ENCODE measurements at places on chromosomes 1 and 21.
A peak's percentile ranks its signal among the peaks of the same experiment; 100 is the strongest.

- no peaks in the 10 kb centered on the region for H3K27me3 ChIP-seq
- peak within 1 kb of the TSS; percentile 94 for H3K4me3 ChIP-seq
- peaks cover 64% of the 10 kb centered on the region for H3K4me1 ChIP-seq
- no peaks in the 10 kb centered on the region for H3K36me3 ChIP-seq
- peak; percentile 66 for DNase-seq
Observed at GRCh38 chr1:61082311-61083012, at the start of gene NFIA. NFIA (plus strand) TSS chr1:61082561.

GRCh38 chr1:46087891-46088290 lies 44.5 kb downstream of the PIK3R3 start:
- peaks cover 2% of the 10 kb centered on the region for H3K4me1 ChIP-seq
- H3K27ac ChIP-seq: no peak overlapping the region
- no peak overlapping the region for H3K4me3 ChIP-seq
- no peaks in the 10 kb centered on the region for H3K27me3 ChIP-seq

GRCh38 chr1:47559944-47560695 lies 122.3 kb downstream of the FOXD2 start:
- H3K36me3 ChIP-seq: no peaks in the 10 kb centered on the region
- peaks cover 23% of the 10 kb centered on the region for H3K4me1 ChIP-seq
- no peak for DNase-seq
- H3K4me3 ChIP-seq: no peak overlapping the region

GRCh38 chr1:13662493-13662892 lies 37.5 kb upstream of the PRDM2 start:
- H3K36me3 ChIP-seq: peaks cover 3% of the 10 kb centered on the region
- H3K4me1 ChIP-seq: no peaks in the 10 kb centered on the region
- no peaks in the 10 kb centered on the region for H3K27me3 ChIP-seq
- no peak overlapping the region for H3K27ac ChIP-seq
- DNase-seq: no peak

GRCh38 chr21:14486869-14487268 lies 59.2 kb downstream of the SAMSN1 start:
- no peak overlapping the region for H3K4me3 ChIP-seq
- no peak for DNase-seq
- H3K4me1 ChIP-seq: peaks cover 3% of the 10 kb centered on the region
- no peaks in the 10 kb centered on the region for H3K36me3 ChIP-seq

GRCh38 chr21:45259206-45259840 lies 28.4 kb downstream of the POFUT2 start:
- no peak overlapping the region for H3K4me3 ChIP-seq
- H3K4me1 ChIP-seq: peaks cover 7% of the 10 kb centered on the region
- peaks cover 12% of the 10 kb centered on the region for H3K36me3 ChIP-seq
- peak; percentile 29 for DNase-seq
- H3K27ac ChIP-seq: no peak overlapping the region

DNA sequence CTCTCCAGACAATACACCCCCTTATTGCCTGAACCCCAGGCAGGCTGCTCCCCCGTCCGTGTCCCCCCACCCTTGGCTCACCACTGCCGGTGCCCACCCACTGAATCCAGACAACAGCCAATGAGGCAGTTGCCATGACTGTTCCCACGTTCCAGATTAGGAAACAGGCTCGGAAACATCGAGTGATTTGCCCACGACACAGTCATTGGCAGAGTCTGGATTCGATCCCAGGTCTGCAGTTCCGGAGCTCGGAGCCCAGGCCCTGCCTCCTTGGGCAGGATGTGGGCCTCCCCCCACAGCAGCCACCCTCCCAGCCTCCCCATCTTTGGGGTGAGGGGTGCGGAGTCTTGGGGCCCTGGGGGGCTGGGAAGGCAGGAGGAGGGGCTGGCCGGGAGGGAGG lies 20.3 kb upstream of the CLSTN1 start:
- H3K4me3 ChIP-seq: no peak overlapping the region
- no peak for DNase-seq
- H3K36me3 ChIP-seq: no peaks in the 10 kb centered on the region
- H3K27ac ChIP-seq: no peak overlapping the region
- peaks cover 8% of the 10 kb centered on the region for H3K4me1 ChIP-seq
- H3K27me3 ChIP-seq: no peaks in the 10 kb centered on the region

DNA sequence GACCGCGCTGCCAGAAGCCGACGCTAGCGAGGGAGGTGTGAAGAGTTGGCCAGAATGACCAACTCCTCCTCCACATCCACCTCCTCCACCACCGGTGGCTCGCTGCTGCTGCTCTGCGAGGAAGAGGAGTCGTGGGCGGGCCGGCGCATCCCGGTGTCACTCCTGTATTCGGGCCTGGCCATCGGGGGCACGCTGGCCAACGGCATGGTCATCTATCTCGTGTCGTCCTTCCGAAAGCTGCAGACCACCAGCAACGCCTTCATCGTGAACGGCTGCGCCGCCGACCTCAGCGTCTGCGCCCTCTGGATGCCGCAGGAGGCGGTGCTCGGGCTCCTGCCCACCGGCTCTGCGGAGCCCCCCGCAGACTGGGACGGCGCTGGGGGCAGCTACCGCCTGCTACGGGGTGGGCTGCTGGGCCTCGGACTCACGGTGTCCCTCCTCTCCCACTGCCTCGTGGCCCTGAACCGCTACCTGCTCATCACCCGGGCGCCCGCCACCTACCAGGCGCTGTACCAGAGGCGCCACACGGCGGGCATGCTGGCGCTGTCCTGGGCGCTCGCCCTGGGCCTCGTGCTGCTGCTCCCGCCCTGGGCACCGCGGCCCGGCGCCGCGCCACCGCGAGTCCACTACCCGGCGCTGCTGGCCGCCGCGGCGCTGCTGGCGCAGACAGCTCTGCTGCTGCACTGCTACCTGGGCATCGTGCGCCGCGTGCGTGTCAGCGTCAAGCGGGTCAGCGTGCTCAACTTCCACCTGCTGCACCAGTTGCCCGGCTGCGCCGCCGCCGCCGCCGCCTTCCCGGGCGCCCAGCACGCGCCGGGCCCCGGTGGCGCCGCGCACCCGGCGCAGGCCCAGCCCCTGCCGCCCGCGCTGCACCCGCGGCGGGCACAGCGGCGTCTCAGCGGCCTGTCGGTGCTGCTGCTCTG lies 1.2 kb downstream of the GPR88 start:
- no peaks in the 10 kb centered on the region for H3K36me3 ChIP-seq
- H3K4me1 ChIP-seq: peaks cover 16% of the 10 kb centered on the region
- no peak overlapping the region for H3K27ac ChIP-seq
- H3K27me3 ChIP-seq: peaks cover 94% of the 10 kb centered on the region
- H3K4me3 ChIP-seq: peak overlapping the region; percentile 57
- no peak for DNase-seq

DNA sequence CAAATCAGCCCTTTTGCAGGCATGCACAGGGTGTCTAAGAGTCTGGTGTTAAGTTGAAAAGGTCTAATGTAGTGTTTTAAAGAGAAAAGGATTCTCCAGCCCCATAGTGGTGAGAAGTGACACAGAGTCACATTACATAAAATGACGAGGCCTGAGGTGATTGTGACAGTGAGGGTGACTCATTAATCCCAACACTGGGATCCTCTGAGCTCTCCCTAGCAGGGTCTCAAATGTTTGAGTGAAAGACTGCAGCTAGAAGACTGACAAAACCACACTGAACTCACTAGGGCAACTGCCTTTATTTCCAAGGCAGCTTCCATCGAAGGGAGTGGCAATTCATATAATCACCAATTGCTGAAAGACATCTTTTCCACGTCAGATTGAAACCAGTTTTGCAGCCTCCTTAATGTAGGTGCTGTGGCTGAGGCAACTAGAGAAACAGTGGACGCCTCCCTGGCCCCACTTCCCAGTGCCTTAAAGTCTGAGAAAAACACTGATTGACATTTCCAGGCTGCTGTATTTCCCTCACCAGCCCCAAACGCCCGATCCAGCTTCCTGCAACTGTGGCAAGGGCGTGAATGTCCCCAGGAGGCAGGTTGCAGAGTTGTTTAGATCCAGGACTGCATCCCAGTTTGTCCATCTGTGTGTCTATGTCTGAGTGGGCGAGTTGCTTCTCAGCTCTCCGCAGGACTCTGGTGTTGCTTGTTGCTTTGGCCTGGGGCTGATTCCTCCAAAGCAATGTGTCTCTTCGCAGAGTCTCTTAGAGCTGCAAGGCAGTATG lies 81.4 kb downstream of the RUNX1 start:
- H3K4me1 ChIP-seq: peaks cover 30% of the 10 kb centered on the region
- peaks cover 5% of the 10 kb centered on the region for H3K27me3 ChIP-seq
- peak overlapping the region; percentile 64 for H3K27ac ChIP-seq
- no peak overlapping the region for H3K4me3 ChIP-seq

DNA sequence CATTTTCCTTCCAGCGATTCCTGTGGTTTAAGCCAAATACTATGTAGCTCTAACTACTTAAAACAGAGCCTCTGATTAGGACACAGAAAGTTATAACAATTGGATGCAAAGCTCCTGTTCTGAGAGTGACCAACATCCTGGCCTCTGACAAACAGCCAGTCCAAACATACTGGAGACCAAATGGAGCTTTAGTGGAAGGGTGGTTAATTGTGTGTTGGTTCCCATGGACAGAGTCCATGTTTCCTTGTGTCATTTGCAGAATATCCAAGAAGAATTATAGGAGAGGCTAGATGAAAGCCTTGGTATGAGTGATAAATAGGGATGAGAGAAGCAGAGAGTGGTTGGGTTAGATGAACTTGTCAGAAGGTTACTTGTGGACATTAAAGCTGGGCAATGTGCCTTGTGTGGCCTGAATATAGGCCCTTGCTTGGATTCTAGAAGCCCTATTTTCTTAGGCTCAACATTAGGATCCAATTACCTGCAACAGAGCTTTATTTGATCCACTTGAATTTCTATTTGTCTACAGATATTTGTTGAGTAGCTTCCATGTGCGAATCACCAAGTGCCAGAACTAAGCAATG lies 180.5 kb upstream of the GORAB start:
- no peak overlapping the region for H3K27ac ChIP-seq
- no peaks in the 10 kb centered on the region for H3K27me3 ChIP-seq
- no peaks in the 10 kb centered on the region for H3K4me1 ChIP-seq
- DNase-seq: no peak
- H3K36me3 ChIP-seq: no peaks in the 10 kb centered on the region

DNA sequence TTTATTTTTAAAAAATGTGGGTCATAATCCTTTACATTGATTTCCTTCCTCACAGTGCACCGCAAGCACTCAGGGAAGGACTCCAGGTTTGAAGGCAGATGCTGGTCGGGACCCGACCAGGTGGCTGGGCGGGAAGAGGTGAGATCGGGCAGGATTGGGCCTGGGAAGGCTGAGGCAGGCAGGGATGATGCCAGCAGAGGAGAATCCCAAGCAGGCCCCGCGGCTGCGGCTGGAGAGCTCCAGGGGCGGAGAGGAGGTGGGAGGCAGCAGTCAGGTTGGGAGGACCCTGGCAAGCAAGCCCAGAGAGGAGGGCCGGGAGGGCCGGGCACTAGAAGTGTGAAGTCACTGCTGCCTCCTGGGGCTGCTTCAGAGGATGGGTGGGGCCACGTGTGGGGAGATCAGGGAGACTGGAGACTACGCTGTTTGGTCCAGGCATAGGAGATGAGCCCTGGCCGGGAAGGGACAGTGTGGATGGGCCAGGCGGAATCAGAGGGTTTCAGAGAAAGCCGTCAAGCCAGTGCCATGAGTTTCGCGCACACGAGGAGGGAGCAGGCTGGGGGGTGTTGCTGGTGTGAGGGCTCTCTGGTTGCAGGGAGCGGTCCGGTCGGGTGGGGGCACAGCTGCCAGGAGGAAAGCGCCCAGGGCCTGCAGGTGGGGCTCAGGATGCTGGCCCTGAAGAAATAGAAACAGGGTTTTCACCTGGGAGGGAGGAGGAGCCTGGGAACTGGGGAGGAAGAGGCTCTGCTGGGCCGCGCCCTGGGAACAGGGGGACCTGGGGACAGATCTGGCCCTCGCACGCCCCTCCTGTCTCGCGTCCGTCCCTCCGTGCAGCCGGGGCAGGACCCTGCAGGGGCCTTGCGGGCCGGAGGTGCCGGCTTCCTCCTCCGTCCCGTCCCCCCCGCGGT lies 888 bp upstream of the COL18A1 start:
- peaks cover 40% of the 10 kb centered on the region for H3K4me1 ChIP-seq
- H3K4me3 ChIP-seq: peak overlapping the region; percentile 76
- H3K27me3 ChIP-seq: peaks cover 18% of the 10 kb centered on the region
- peaks cover 6% of the 10 kb centered on the region for H3K36me3 ChIP-seq
